Spinal cord (tissue), 10 donors: ENCODE measurements at places on chromosomes 2 and 18. TPM values are rescaled to one million over a fixed set of nuclear protein-coding genes. Genes with fewer than 3 reads are reported as not detected.

D2HGDH gene
- total RNA-seq, result 12.7 TPM

GPR45 gene
- total RNA-seq, result 0.99 TPM

SPEG gene
- 20.8 TPM for total RNA-seq

GLI2 gene
- 9.9 TPM for total RNA-seq

EGR4 gene
- not detected for total RNA-seq

SLC23A3 gene
- 0.69 TPM for total RNA-seq

DPP4 gene
- 15.7 TPM for total RNA-seq

GALNT1 gene
- total RNA-seq, result 89.8 TPM

OBSL1 gene
- total RNA-seq, result 145 TPM

IL1RN gene
- 1.8 TPM for total RNA-seq

KLHL29 gene
- total RNA-seq, result 12.0 TPM

ABCB11 gene
- total RNA-seq, result 0.20 TPM

SERPINB8 gene
- 4.0 TPM for total RNA-seq

CROCC2 gene
- total RNA-seq, result 4.4 TPM

APCDD1 gene
- total RNA-seq, result 94.7 TPM

ABCG8 gene
- 1.1 TPM for total RNA-seq

PIKFYVE gene
- 60.0 TPM for total RNA-seq

IAH1 gene
- total RNA-seq, result 76.0 TPM

AP1S3 gene
- total RNA-seq, result 1.8 TPM

C2orf66 gene
- 0.28 TPM for total RNA-seq

TAF1B gene
- 43.5 TPM for total RNA-seq

GGCX gene
- 30.8 TPM for total RNA-seq

UGT1A3 gene
- not detected for total RNA-seq

CRYGC gene
- not detected for total RNA-seq

MAL gene
- 19.5 TPM for total RNA-seq

SERPINB13 gene
- total RNA-seq, result not detected

PASK gene
- total RNA-seq, result 9.0 TPM

KIAA2012 gene
- 5.7 TPM for total RNA-seq
